ENCODE measurements at places on chromosomes 6 and 20.

DNA sequence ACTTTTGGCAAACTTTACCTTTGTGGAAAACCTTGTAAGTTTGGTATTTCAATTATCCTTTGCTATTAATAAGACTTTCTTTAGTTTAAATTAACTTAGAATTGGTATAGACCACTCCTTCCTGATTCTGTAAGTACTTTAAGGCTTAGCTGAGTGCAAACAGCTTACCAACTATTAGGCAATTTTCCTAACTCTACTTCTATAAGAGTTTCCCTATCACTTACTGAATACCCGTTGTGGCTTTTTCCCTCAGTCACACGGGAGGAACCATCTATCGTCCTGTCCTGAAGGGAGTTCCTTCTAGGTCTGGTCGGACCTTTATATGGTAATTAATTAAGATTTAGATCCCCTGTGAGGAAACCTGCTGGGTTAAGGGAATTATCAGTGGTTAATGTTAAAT lies 9.6 kb downstream of the SLC35A1 start:
- no peak for DNase-seq

GRCh38 chr6:26475823-26476729 lies 18.3 kb downstream of the BTN2A1 start:
- DNase-seq, result no peak

DNA sequence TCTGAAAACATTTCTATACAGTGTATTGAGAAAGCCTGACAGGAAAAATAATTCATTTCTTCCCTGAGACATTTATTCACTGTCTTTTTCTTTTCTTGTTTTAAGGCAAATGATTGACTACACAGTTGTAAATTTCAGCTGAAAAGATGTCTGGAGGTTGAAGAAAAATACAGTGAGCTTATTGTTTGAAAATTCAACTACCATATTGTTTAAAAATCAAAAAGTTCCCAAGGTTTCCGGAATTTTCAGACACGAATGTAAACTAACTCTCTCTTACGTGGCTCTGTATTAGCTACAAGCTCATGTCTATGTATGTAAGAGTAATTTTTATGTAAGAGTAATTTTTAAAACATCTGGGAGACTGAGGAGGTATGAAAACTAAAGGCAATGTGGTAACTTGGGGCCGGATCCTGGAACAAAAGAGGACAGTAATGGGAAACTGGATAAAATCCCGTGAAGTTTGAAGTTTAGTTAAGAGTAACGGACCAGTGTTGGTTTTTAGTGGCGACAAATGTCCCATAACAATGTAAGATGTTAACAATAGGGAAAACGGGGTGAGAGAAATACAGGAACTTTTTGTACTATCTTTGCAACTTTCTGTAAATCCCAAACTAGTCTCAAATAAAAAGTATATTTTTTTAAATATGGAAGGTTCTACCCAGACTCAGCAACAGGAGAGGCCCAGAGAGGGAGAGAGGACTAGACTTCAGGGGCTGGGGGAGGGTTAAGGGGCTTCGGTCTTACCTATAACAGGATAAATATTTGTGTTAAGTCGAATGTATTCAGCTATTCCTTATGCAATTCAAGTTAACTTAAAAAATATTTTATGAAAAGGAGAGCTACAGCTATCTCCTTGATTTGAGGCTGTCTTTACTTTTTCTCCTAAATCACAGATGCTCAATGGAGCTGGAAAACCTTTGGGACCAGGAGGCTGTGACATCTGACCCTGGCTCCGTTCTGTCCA lies 1.3 kb downstream of the PTGIS start:
- DNase-seq, result no peak

GRCh38 chr6:23589811-23590210 lies 536.2 kb upstream of the NRSN1 start:
- no peak for DNase-seq

- DNase-seq, result peak; percentile 24
Observed at GRCh38 chr6:47414423-47415167, 63.0 kb upstream of the CD2AP start.

DNA sequence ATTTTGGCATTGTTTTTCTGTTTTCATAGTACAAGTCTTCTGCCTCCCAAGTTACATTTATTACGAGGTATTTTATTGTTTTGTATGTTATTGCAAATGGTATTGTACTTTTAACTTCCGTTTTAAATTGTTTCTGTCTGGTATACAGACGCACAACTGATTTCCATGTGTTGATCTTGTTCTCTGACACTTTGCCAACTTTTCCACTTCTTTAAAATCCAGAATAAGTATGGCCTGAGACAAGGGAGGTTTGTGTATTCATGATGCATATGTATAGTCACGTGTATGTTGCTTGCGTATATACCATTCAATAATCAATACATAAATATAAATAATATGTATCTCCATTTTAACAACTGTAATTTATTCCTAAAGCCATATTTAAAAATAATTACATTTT lies 41.2 kb downstream of the THBS2 start:
- DNase-seq, result no peak

DNA sequence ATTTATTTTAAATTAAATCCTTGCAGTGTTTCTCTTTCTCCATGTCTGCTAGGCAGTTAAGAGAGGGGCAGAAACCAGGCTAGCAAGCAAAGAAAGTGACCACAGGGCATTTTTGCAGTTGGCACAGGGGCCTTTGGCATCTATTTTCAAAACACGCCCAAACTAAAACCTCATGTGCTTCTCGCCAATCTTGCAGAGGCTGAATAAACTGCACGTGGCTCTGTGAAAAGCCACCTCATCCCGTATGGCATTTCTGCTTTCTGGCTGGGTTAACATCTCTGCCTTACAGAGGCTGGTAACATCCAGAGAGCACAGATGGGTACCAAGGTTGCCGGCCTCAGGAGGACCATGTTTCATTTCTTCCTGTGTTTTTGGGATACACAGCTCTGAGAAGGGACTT lies 54.6 kb downstream of the GJA10 start:
- no peak for DNase-seq

GRCh38 chr20:22180244-22180643 lies 404.1 kb downstream of the FOXA2 start:
- DNase-seq, result no peak

GRCh38 chr6:3770023-3770720 lies 18.7 kb upstream of the PXDC1 start:
- DNase-seq, result no peak

GRCh38 chr6:73176057-73176456 lies 49.2 kb downstream of the KHDC1L start:
- DNase-seq, result no peak

DNA sequence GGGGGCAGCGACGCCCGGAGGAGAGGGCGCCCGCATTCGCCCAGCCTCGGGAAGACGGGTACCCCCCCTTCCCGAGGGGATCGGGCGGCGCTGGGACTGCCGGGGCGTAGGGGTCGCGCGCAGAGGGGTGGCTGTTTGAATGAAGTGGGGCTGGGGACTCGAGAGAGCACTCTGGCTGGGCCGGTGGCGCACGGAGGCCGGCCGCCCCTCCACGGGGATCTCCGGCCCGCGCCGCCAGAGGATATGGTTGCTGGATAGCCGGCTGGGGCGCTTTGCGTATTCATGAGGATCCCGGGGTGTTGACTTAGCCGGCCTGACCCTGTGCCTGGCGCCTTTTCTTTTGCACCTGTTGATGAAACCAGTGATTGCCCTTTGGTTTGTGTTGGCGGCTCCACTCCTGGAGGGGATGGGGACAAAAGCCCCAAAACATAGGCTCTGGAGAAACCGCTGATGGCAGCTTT lies 469 bp downstream of the SYNJ2 start:
- DNase-seq, result no peak

DNA sequence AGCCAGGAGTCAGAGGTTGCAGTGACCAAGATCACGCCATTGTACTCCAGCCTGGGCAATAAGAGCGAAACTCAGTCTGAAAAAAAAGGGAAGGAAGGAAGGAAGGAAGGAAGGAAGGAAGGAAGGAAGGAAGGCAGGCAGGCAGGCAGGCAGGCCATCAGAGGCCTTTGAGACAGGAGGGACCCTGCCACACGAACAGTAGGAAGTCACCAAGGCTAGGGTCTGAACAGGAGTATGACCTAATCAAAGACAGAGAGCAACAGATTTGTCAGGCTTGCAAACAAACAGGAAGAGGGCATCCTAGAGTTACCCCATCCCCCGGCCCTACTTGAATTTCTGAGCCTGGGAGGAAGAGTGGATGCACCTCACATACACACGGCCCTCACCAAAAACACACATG lies 67.1 kb downstream of the FGD2 start:
- no peak for DNase-seq

DNA sequence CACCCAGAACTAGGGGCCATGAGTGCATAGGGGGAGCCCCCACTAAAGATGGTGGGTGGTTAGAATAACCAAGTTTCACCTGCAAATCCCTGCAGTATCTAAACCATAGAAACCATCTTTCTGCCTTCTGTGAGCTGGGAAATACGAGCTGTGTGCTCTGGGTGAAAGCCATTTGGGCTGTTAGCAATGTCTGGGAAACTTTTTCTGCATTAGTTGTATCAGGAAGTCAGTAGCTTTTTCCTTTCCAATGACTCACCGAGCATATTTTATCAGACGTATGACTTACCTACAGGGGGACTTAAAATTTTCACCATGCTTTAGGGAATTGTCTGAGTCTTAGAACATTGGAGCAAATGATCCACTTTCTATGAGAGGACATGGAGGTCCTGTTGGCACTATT lies 584.0 kb downstream of the QKI start:
- no peak for DNase-seq

- DNase-seq, result no peak
Observed at GRCh38 chr6:89357390-89357789, 4.9 kb upstream of the UBE2J1 start.

- no peak for DNase-seq
Observed at GRCh38 chr6:126429866-126430265, 90.0 kb downstream of the CENPW start.

DNA sequence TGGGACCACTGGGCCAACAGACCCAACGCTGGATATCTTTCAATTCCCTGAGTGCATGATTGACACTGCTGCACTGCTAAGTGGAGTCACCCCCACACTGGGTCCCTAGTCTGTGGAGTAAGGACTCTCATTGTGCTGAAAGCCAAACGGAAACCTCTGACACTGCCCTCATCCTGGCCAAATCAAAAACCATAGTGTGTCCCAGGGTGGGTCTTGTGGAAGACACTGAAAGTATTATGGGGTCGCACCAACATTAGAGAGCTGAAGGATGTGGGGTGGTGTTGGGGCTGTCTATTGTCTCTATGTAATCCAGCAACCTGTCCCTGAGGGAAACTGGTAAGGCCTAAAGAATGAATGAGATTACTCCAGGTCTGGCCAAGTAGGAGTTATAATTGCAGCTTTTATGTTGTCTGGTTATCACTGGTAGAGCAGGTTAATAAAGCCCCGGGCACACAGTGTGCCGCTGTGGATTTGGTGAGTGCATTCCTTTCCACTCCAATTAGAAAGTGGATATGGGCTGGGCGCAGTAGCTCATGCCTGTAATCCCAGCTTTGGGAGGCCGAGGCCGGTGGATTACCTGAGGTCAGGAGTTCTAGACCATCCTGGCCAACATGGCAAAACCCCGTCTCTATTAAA lies 57.9 kb downstream of the HLA-A start:
- no peak for DNase-seq

DNA sequence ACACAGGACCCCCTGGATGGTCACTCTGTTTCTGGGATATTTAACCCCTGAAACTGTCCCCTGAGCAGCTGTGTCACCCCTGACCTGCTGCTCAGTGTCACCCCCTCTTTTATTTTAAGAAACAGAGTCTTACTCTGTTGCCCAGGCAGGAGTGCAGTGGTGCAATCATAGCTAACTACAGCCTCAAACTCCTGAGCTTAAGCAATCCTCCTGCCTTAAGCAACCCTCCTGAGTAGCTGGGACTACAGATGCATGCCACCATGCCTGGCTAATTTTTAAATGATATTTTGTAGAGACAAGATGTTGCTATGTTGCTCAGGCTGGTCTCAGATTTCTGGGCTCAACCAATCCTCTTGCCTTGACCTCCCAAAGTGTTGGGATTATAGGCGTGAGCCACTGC lies 21.5 kb upstream of the GTSF1L start:
- DNase-seq, result no peak

DNA sequence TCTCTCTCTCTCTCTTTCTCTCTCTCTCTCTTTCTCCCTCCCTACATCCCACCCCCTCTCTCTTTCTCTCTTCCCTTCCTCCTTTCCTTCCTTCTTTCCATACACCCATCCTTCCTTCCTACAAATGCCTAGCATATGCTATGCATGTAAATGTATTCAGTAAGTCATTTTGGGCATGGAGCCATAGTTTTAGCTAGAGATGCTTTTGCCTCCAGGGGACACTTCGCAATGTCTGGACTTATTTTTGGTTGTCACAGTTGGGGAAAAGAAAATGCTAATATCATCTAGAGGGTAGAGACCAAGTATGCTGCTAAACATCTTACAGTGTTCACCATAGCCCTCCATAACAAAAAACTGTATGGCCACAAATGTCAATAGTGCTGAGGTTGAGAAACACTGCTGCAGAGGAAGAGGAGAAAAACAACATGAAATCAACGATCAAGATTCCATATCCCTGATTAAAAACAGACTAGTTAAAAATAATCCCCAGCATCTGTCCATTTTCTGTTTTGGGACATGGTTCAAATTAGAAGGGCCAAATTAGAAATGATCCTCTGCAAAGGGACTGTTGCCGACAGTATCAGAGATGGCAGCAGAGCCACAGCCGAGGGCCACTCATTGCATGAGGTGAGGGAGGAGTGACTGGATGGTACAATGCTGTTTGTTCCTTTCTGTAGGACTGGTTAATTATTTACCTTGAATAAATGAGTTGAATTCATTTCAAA lies 152.7 kb downstream of the SH3BGRL2 start:
- no peak for DNase-seq

GRCh38 chr6:97440590-97441176 lies 157.7 kb upstream of the MMS22L start:
- DNase-seq, result peak; percentile 42

DNA sequence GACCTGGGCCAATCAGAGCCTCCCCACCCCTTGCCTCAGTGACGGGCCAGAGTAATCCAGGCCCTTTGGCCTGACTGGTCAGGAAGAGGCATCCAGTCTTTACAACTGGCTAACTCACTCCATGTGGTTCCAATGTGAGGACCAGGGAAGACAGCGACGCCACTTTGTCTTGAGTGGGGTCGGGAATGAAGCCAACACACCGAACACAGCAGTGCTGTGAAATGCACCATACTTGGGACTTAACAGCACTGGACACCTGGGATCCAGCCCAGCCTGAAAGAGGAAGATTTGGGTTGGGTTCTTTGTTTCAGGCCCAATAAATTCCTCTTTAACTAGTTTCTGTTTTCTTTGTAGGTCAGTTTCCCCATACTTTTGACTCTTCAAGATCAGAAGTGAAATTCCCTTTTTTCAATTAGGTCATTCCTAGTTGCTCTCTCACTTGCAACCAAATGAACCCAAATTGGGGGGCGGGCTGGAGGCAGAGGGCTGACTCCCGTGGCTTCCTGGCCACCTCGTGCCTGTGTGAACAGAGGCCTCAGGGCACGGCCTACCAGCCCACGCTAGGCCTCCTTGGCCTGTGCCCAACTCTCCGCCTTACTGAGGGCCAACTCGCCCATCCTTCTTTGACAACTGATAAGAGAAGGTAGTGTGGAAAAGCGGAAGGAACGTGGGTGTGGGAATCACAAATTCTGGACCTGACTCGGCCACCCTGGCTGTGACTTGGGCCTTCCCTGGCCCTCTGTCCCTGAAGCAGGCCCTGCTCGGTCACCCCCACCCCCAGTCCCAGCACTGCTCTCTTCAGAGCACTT lies 17.1 kb downstream of the SULF2 start:
- DNase-seq, result no peak

Data from brain microvascular endothelial cell (primary cell).